ENCODE measurements at places on chromosomes 4 and X. TPM values are rescaled to one million over a fixed set of nuclear protein-coding genes. Genes with fewer than 3 reads are reported as not detected.

DNA sequence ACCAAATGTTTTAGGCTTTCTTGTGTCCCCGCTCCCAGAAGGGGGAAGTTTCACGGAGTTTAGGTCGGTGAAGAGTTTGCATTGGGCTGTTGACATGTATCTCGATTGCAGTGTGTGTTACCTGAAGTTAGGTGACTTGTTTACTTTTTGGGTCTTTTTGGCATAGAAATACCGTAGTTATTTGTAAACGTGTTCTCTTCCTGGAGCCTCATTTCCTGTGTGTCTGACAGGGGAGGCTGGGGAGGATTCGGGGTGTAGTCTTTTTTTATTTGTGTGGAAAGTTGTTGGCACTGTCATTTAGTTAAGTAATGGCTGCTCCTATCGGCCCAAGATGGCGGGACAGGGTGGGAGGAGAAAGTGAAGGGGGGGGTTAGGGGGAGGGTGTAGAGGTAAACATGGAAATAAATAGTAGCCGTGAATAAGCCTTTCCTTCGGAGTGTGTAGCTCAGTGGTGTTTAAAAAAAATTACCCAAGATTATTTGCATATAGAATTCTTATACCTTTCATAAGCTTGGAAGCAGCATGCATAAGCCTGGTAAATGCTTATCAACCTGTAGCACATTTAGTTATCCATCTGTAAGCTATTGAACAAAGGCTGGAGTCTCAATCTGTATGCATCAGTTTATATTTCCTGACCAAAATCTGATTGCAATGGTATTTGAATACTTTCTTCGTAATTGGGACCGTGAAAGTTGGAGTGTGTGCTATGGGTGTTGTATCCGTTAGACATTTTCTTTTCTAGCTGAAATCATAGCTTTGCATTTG, 1.6 kb downstream of the KDM6A start:
- DNase-seq: peak; percentile 7

- no peak for DNase-seq
These were observed 29.9 kb downstream of the PNMA6E start for GRCh38 chrX:153371256-153371655.

DNA sequence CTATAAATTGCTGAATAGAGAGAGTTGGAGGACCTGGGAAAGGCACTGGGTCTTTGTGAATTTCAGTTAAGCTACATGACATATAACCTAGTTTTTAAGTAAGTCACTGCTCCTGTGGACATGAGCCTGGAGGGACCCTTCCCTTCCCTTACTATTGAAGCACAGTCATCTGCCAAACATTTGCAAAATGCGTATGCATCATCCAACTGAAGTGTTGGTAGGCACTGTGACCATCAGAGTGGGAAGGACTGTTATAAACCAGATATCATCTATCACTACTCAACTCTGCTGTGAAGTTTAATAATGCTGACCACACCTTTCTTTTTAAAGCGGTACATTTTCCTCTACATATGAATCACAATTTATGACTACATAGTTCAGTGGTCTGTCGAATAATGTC, 5.2 kb downstream of the GABRA3 start:
- DNase-seq: no peak

The TLL1 gene
- total RNA-seq: not detected

GRCh38 chrX:97159916-97160800, 276.4 kb downstream of the RPA4 start:
- DNase-seq: no peak

GRCh38 chr4:87838890-87839591, 6.3 kb downstream of the MEPE start:
- no peak for DNase-seq

The TCEAL7 gene
- not detected for total RNA-seq

The CHRDL1 gene
- not detected for total RNA-seq

DNA sequence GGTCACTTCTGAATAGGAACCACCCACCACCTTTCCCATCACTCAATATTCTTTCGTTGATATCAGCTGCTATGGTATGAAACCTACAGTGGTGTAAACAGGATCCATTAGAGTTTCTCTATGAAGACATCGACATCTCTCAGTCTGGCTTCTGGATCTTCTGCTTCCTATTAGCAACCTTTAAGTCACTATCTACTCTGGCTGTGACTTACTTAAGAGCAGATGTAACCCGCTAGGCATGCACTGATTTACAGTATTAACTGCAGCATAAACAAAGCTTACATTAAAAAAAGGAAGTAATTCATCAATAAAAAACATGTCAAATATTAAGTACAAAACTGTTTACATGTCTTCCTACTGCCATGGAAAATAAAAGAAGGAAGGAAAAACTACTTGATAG, 96.4 kb downstream of the ANAPC10 start:
- no peak for DNase-seq

- no peak for DNase-seq
These were observed 132.1 kb upstream of the LDB2 start for GRCh38 chr4:17030543-17030942.

DNA sequence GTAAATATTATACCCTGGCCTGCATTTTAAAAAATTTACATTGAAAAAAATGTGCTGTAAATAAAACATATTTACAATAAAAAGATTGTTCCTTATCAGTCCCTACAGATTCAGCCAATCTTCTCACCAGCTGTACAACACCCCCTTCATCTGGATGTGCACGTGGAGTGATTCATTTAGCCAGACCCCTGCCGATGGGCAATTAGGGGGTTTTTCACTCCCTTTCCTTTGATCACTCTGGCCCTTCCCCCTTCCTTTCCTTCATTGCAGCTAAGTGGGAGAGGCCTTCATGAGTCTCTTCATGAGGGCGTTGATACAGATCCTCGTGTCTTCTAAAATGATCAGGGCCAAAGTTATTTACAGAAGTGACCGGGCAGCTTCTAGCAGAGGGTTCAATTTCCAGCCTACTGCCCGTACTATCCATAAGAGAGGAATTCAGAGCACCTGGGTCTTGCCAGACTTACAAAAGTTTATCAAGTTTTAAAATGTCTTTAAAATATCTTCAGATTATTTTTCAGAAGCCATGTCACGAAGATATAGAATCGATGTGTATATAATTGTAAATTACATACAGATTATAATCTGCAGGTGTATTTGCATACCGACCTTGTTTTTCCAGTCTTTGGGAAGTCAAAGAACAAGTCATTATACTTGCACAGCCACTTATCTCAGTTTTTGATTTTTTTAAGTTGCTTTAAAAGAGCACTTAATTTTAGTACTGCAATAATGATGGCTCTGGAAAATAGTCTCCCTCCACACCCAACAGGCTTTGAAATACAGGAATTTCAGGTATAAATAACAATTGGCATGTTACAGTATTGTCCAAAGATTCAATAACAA, 21.4 kb upstream of the RASL11B start:
- no peak for DNase-seq

The ARHGAP6 gene
- not detected for total RNA-seq

The NRK gene
- not detected for total RNA-seq

GRCh38 chr4:68070302-68070701, 59.4 kb downstream of the TMPRSS11F start:
- DNase-seq: no peak
